ENCODE measurements at places on chromosomes 3 and 15.

DNA sequence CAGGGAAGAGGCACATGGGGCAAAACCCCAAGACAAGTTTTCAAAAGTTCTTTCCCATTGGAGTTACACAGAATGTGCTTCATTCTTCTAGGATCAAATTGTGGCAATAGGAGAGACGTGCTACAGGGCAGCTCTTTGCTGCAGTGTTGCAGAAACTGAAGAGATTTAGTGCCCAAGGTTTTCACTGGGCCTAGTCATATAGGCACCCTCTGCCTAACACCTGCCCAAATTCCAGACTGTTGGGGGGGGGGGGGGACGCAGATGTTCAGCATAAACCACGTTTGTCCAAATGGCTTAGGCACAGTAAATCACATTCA, 346.8 kb upstream of the ZNF717 start:
- DNase-seq: no peak

- DNase-seq: no peak
Measured at GRCh38 chr3:186510374-186511079, 33.7 kb downstream of the CRYGS start.

GRCh38 chr15:83018436-83018835, 7.0 kb upstream of the C15orf40 start:
- no peak for DNase-seq

DNA sequence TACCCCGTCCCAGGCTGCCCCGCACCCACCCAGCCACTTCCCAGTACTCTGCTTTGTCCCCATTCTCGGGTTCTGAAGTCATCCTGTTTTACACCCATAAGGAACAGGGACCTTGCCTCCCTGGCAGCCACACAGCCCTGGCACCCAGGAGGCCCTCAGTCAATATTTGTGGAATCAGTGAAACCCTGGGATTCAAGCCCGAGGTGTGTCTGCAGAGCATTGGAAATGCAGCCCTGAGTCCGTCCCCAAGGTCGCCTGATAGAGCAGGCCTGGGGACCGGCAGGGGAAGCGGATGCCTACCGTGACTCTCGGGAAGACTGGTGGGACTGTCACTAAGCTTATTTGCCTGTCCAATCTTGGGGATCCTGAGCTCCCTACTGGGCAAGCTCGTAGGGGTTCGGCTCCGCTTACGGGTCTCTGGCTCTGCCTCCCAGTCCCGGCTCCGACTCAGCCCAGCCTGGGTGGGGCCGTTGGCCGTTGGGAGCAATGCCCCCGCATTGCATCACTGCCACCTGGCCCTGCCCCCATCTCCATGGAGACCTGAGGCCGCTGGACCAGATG, 64.4 kb upstream of the TAMM41 start:
- DNase-seq: no peak

- no peak for DNase-seq
Measured at GRCh38 chr3:10140996-10141546, 507 bp upstream of the VHL start.

- DNase-seq: no peak
Measured at GRCh38 chr3:64431526-64432091, 206.3 kb upstream of the PRICKLE2 start.

DNA sequence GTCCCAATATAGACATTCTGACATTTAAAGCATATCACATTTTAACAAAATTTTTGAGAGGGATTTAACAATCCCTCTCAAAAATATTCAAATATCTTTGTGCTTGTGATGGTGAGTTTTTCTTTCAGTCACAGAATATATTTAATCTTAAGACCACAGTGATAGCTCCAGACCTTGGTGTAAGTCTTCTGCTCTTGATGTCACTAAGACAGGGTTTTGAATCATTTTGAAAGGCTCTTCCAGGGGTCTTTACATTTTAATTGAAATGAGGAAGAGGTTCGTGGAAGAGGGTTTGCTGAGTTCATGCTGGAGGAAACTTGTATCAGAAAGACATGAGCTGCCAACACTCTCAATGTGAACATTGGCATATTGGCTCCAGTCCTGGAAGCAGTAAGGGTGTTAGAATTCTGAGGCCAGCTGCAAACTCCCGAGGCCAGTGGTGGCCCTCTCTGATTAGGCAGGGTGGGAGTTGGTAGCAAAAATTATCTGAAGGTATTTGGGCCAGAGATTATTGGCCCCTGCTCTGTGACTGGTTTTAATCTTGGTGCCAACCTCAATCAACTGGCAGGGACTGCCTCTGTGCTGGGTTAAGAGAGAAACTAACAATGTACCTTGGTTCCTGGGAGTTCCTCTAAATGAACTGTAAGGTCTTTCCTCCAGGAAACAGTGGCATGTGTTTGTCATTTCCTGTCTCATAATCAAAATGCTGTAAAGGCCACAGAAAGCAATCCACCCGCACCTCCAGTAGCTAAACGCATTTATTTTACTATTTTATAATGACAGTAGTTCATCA, 5.3 kb downstream of the POU1F1 start:
- no peak for DNase-seq

DNA sequence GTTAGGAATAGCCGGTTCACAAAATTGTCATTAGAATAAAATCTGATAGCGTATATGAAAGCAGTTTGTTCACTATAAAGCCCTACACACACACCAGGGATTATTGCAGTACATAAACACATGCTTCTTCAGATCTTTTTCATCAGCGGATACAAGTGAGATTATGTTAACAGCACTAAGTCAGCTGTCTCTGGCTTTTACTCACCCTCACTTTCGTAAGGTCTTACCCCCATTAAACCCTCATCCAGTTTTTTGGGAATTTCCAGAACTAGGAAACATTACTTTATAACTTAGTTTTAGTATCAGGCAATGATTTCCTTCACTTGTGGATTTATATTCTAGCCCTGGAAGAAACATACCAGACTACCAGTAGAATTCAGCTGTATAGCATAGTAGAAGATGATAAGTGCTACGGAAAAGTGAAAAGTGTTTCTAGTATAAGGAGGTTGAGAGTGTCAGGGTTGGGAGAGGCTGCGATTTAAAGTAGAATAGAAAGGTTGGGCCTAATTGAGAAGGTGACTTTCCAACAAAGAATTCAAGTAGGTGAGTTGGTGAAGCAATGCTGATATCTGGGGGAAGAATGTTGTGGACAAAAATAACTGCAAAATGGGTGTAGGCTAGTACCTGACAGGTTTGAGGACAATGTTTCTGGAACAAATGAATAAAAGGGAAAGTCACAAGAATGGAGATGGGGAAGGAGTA, 22.7 kb downstream of the TMEM207 start:
- no peak for DNase-seq

GRCh38 chr3:150147776-150148175, 177.1 kb upstream of the PFN2 start:
- no peak for DNase-seq

- no peak for DNase-seq
Measured at GRCh38 chr3:46884929-46885328, 7.4 kb downstream of the PTH1R start.

DNA sequence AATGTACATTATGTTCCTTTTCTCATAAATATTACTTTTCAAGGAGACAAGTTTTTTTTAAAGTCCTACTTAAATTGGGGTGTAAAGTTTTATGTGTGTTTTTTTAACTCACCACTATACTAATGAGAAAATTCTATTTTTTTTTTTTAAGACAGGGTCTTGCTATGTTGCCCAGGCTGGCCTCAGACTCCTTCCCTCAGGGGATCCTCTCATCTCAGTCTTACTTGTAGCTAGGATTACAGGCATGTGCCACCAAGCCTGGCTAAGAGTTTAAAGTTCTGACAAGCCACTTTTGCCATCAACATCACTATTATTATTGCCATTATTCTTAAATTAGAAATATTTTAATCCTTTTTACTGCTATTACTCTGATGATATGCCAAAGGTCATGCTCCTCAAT, 7.7 kb downstream of the TSPAN3 start:
- no peak for DNase-seq

DNA sequence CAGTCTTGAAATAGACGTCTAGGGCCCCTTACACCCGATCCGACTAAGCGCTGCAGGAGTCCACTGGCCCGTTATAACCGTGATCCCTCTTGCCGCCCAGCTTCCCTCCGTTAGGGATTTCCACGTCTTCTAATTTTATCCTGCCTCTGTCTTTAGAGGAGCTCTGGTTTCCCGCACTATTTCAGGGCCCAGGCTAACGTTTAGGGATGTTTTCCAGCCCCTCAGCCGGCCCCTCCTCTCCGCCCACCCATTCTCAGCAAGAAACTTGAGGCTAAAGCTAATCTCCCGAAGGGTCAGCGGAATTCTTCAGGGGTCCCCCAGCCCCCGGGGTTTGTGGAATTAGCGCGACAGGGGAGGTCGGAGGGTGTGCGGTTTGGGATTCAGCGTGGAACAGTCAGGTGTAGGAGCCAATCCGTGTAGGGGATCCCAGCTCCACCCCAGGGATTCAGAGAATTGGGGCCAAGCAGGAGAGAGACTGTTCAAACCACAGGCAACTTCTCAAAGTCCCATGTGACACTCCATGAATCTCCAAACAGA, 1.6 kb downstream of the PTX3 start:
- DNase-seq: no peak
